GM10248 (cell line): ENCODE measurements at places on chromosomes 7 and 10.

- peak; percentile 90 for DNase-seq
These were observed at the start of gene CAMK1D for GRCh38 chr10:12348870-12349628. TSS of gene CAMK1D (plus strand) at chr10:12349547.

DNA sequence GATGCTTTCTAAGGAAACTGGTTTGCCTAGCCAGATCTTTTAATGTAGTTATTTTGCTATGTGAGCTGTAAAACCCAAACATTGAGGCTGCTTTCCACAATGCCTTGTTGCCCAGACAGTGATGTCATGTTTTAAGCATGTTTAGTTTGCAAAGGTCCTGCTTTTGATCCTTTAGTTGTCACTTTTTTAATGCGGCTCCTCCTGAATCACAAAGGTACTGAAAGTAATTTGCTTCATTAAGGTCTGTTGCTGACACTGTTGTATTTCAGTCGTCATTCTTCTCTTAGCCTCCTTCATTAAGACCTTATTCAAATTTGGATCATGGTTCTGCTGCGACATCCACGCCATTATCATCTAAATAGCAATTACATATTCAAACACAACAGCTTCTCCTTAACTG is 10.6 kb downstream of the RPA3 start:
- DNase-seq: no peak

DNA sequence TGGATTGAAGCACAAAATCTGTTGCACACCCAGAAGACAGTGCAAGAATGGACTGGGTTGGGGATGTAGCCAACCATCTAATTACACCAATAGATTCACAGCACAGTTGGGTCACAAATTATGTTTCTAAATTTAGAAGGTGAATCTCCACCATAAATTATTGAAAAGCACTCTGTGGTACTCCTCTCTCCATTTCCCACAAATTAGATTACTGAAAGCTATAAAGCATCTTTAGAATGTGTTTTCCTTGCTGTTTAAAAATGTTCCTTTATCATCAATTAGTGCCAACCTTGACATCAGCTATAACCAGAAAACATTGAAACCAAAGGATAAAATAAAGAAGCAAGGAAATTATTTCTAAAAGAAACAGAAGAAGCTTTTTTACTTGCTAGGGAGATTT is 39.9 kb upstream of the HDAC9 start:
- no peak for DNase-seq

DNA sequence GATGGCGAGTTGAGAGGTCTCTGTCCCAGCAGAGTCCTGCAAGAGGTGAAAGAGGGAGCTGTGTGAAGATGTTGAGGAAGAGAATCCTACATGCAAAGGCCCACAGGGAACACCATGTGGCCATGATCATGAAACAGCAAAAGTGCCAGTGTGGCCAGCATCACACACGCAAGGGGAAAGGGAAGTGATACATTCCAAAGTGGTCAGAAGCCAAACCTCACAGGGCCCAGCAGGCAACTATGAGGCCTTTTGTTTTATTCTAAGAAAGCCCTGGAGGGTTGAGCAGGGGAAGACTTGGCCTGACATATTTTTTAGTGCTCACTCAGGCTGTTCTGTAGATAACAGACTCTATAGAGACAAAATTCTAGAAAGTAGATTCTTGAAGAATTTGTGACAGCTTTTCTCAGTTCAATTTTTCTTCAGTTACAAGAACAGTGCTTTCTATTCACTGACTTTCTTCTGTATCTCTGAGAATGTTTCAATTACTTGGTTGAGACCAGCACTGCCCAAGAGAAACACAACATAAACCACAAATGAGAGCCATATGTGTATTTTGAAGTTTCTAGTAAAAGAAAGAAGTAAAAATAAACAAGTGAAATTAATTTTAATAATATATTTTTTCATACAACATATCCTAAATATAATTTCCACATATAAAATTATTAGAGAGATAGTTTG is 82.3 kb downstream of the HTR7 start:
- DNase-seq: no peak

DNA sequence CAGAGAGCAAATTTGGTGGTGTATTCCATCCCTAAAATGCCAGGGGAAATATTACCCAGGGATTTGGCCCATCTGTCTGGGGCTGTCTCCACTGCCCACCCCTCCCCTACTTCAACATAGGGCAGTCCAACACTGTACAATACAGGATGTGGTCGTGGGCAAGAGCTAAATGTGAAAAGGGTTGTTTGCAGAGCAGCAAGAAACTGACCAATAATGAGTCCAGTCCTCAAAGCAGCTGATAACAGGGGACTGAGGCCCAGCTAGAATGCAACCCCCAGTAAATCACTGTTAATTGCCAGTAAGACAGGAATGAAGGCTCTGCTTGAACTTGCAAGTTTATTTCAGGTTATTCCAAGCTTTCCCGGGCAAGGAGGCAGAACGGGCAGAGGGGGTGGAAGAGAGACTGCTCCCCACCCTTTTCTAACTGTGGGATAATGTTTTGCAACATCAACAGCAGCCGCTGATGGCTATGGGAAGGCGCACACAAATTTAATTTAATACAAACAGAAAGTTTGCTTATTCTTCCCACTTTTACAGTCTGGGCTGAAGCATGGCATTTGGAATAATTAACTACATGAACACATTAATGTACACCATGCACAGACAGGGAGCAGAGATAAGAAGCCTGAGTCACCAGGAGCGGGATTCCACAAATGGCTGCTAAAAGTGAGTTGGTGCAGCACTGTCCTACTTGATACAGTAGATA is 36.8 kb downstream of the AFAP1L2 start:
- DNase-seq: no peak
